ENCODE measurements at places on chromosomes 5 and 9.

GRCh38 chr5:159059722-159060121 lies 40.0 kb downstream of the EBF1 start:
- no peak for DNase-seq

- no peak for DNase-seq
These were observed 18.4 kb upstream of the ERCC6L2 start for GRCh38 chr9:95857124-95857523.

GRCh38 chr9:96056226-96056625 lies 180.7 kb downstream of the ERCC6L2 start:
- DNase-seq: no peak

- DNase-seq: no peak
These were observed 75.8 kb downstream of the MED27 start for GRCh38 chr9:132003896-132004295.

- no peak for DNase-seq
These were observed 68.9 kb upstream of the STXBP1 start for GRCh38 chr9:127543221-127543620.

- no peak for DNase-seq
These were observed 83.2 kb downstream of the AK8 start for GRCh38 chr9:132794730-132795380.

DNA sequence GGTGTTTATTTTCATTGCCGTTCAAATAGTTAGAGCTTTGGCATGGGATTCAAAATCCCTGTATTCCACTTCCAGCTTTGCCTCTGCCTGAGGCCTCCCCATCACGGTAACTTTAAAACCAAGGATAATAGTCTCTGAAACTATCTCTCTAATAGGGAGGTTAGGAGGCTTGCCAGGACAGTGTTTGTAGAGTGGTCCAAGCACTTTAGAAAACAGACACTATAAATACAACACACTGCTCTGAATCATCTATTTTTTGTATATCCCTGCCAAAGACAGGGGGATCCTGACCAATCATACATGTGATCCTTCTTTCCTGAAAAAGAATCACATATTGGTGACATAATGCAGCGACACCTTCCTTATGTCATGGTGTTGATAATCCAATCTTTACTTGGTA lies 326.8 kb downstream of the BNC2 start:
- DNase-seq: no peak

- DNase-seq: no peak
These were observed 97.0 kb upstream of the FAM120A start for GRCh38 chr9:93354451-93354850.

Measured in GM18507 (cell line).